ENCODE measurements at places on chromosomes 12 and 14.
A peak's percentile ranks its signal among the peaks of the same experiment; 100 is the strongest.

- DNase-seq: no peak
These were observed 1.8 kb upstream of the WNK1 start for GRCh38 chr12:750366-751191.

DNA sequence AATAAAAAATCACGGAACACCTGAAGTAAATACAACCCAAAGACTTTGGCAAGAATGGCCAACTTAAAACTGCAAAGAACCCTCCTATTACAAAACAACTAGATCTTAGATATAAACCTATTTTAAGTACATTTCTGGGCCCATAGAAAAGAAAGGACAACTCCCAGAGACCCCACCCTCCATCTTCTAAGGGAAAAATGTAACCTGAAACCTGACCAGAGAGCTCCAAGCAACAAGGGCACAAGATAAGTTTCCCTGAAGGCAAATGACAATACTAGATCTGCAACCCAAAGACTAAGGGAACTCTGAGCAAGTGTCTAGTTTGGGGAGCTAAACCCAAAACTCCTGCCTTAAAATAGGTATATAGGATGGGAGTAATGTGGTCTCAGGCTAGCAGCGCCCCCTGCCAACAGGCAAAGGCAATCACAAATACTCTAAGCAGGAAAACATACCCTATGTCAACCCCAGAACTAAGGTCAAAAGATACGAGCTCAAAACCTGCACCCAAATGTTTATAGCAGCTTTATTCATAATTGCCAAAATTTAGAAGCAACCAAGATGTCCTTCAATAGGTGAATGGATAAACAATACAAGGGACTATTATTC, 218.9 kb downstream of the ITPR2 start:
- DNase-seq: peak; percentile 1

- DNase-seq: peak; percentile 61
These were observed 58.3 kb upstream of the EEA1 start for GRCh38 chr12:92987362-92987761.

GRCh38 chr14:54975856-54976255, 51.0 kb downstream of the WDHD1 start:
- DNase-seq: no peak

DNA sequence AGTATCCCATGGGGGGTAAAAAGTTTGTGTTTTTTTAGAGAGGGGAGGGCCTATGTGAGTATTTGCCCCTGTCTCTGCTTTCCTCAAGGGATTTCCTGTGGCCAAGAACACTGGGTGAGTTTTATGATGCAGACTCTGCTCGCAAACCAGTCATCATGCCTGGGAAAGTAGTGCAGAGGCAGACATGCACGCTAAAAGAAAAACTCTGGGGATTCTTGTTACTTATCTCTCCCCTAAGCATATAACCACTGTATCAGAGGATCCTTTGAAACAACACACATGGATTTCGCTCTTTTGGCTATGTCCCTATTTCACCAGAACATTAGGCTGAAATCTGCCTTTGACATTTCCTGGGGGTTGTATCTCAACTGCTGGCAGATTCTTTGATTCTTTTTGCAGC, 1845.8 kb upstream of the SEL1L start:
- no peak for DNase-seq

DNA sequence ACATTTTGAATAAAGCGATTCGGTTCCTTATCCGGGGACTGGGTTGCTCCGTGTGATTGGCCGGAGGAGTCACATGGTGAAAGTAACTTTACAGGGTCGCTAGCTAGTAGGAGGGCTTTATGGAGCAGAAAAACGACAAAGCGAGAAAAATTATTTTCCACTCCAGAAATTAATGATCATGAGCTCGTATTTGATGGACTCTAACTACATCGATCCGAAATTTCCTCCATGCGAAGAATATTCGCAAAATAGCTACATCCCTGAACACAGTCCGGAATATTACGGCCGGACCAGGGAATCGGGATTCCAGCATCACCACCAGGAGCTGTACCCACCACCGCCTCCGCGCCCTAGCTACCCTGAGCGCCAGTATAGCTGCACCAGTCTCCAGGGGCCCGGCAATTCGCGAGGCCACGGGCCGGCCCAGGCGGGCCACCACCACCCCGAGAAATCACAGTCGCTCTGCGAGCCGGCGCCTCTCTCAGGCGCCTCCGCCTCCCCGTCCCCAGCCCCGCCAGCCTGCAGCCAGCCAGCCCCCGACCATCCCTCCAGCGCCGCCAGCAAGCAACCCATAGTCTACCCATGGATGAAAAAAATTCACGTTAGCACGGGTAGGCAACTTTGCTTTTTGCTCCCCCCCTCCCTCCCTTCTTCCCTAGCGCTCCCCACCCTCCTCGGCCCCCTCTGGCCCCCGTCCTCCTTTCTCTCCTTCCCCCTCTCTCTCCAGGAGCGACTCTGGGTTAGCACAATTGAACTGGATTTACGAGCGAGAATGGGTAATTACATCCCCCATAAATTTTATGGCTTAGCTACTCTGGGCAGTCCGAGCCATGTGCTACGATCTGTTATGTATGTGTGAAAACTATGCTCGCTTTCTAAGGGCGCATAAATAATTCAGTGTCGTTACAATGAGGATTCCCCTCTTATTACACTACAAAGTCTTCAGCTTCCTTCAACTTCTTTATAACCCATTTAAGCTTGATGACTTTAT, at the start of gene HOXC4:
Gene HOXC4, plus strand, starts transcription at position 85 of the 991 bp plus-strand sequence. Its CDS starts 88 bp downstream, at position 173.
- peak; percentile 27 for DNase-seq

DNA sequence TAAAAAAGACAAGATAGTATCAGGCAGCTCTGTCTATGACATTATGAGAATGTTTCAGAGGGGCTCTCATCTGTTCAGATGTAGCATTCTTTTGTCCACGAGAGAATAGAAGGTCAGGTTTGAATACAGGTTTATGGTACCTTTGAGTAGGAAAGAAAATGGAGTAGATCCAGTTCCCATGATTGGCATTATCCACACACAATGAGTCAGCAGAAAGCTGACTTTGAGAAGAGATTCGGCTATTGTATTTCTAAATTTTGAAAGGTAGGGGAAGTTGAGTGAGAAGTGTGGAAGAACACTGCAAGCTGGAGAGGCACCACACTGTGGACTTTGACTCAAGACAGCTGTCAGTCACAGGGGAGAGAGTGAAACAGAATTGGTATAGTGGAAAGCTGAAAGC, 135.4 kb downstream of the SYT10 start:
- no peak for DNase-seq

DNA sequence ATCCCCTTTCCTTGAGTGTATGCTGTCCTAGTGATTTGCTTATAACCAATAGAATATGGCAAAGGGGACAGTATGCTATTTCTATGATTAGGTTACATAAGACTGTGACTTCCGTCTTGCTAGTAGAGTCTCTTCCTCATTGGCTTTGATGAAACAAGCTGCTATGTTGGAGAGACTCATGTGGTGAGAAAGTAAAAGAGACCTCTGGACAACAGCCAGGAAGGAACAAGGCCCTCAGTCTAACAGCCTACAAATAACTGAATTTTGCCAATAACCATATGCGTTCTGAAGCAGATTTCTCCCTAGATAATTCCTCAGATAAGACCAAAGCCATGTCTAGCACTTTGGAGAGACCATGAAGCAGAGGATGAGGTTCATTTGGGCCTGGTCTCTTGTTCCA, 134.5 kb upstream of the NAV3 start:
- no peak for DNase-seq

DNA sequence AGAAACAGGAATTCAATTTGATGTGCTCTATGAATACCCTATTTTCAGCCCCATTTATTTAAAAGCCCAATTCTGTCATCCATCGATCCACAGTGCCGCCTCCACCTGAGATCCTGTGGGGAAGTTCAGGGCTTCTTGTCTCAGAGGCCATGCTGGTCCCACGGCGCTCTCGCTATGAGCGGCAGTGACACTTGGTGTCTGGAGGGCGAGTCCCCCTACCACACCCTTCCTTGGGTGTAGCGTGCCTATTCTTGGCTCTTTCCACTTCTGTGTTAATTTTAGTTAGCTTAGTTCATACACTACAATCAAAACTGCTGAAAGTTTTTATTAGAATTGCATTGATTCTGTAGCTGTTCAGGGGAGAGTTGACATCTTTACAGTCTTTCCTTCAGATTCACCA, 73.8 kb downstream of the DDX51 start:
- no peak for DNase-seq

DNA sequence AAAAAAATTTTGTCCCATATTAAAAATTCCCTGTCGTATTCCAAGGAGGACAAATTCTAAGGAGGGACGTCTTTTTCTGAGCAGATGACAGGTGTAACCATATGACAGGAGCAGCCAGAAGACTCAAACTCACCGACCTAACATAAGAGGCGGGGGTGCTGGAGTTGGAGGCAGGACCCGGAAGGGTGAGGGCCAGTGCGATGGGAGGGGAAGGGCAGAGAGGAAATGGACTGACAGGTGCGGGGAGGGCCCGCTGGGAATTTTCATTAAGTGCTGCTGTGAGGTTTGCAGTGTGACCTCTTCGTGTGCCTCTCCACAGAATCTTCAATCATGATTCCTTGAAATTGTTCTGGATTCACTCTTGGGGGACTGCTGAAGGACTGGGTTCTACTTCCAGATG, 189.4 kb downstream of the NTF3 start:
- DNase-seq: no peak

DNA sequence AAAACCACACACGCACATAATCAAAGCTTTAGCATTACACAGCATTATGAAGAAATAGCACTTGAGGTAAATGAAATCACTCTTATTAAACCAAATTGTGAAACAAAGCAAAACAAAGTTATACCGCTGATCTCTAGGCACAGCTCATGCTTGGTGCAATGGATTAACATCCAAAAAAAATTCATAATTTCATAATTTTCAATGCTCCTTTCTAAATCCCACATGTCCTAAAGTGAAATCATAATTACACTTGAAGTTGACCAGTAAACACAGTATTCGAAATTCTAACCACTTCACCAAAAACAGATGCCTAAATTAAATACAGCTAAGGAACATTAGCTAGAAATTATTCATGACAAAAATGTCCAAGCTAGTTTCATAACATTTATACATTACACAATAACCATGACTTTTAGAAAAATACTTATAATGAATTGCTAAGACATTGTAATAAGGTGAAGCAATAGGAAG, 1.5 kb downstream of the MLH3 start:
- no peak for DNase-seq

GRCh38 chr14:90193925-90194324, 62.4 kb upstream of the PSMC1 start:
- peak; percentile 6 for DNase-seq

DNA sequence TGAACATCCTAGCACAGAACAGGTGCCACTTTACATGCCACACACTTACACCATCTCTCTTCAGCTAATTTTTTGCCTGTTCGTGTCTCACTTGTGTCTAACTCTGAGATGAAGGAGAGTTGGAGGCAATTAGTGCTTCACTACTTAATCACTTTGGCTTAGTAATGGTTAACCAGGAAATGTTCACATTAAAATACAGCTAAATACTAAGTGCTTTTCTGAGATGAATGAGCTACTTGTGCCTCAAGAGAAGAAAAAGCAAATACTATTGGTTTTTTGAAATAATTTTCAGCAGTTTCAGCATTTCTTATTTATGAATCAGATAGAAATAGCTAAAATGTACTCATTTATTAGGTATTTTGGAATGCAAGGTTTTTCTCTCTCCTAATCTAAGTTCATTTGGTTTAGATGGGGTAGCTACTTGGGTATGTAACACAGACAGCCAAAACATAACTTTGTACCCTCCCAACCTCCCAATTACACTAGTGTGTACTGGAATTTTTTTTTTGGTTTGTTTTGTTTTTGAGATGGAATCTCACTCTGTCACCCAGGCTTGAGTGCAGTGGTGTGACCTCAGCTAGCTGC, 1474.1 kb upstream of the SEL1L start:
- no peak for DNase-seq

GRCh38 chr12:128753438-128753837, 70.3 kb downstream of the SLC15A4 start:
- DNase-seq: no peak

DNA sequence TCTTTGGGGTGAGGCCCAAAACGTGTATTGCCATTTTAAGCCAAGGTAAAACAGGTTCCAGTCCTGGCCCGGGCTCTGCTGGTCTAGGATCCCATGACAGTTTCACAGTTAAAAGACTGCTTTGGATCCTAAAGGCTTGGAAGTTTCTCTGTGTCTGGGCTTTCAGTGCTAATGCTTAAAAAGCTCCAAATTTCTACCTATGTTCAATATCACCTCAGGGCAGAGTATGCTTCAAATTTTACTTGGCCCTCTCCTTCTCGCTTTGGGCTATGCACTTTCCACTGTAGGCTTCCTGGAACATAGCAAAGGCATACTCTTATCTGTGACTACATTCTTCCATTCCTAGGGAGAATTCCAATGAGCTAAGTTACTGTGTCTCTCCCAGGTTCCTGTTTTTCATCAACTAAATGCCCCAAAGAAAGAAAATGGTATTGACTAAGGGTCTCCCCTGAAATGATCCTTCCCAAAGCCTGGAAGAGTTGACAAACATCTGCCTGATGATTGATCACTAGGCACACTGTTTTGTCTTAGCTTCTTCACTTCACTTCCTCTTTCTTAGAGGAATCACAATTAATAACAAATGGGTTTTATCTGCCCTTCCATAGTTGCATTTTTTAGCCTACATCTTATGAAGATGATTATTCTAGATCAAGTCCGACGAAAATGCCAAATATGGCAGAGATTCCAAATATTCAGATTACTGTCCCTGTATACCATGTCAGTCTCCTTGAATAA, 79.4 kb downstream of the TMTC2 start:
- no peak for DNase-seq

DNA sequence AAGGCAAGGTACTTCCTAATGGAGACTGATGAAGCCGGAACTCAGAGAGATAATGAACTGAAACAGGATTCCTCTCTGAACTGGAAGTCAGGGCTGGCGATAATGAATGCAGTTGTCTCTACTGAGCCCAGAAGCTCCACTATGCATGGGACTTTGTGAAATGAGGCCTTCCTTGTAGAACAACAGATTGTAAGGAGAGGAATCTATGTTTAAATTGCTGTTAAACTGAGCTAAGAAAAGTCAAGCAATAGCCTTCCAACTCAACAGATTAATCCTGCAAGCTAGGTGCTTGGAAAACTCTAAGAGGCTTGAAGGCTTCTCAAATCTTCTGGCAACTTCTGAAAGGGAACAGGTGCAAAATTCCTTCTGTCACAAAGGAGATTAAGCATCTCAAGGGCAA, 119.5 kb upstream of the ARHGAP5 start:
- no peak for DNase-seq

- no peak for DNase-seq
These were observed 30.6 kb downstream of the TMEM132D start for GRCh38 chr12:129873111-129873832.

- no peak for DNase-seq
These were observed 10.9 kb upstream of the TAC3 start for GRCh38 chr12:57027011-57027804.

DNA sequence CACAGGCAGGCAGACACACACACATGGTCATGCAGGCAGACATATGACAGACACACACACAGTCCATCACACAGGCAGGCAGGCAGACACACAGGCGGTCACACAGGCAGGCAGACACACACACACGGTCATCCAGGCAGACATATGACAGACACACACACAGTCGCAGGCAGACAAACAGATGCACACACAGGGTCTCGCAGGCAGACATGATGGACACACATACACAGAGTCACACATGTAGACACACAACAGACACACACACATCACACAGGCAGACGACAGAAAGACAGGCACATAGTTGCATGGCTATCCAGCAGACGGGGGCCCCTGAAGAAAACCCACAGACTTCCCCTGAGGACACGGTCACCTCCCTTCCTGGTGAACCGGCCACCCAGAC, 135.4 kb downstream of the NCOR2 start:
- DNase-seq: no peak
